Endothelial cell (in vitro differentiated cells): ENCODE measurements at places on chromosomes 5 and 9. TPM values are rescaled to one million over a fixed set of nuclear protein-coding genes. Genes with fewer than 3 reads are reported as not detected.

CDKN2B-AS1 gene
- 0.36 TPM for total RNA-seq

KCNMB1 gene
- 1.1 TPM for total RNA-seq

PRSS3 gene
- 0.59 TPM for total RNA-seq

PTPN3 gene
- 0.62 TPM for total RNA-seq

MEF2C gene
- total RNA-seq = 134 TPM

TOR1B gene
- 22.8 TPM for total RNA-seq

PCDHGA3 gene
- 1.4 TPM for total RNA-seq

GRCh38 chr5:127961763-127962145 is 121.8 kb upstream of the SLC12A2 start:
- no peak for DNase-seq

- DNase-seq = no peak
Observed at GRCh38 chr9:17735859-17736258, 157.0 kb downstream of the SH3GL2 start.

- DNase-seq = no peak
Observed at GRCh38 chr5:17304282-17304681, 86.9 kb downstream of the BASP1 start.

DNA sequence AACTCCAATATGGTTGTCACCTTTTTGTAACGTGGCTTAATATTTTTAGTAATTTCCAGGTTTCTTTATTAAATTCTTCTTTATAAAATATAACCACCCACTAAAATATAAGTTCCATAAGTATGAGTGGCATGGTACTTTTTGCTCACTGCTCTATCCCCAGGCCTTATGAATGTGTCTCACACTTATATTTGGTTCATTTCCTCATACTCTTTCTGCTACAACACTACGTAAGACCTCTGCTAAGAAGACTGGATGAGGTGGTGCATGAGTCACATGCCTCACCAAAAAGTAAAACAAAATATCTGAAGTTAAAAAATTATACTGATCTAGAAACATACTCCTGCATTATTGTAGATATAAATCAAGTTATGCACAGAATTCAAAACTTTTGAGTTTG is 400.9 kb downstream of the HCN1 start:
- DNase-seq = no peak

GRCh38 chr5:109191153-109191558 is 218.6 kb downstream of the PJA2 start:
- DNase-seq = no peak

GRCh38 chr5:180421672-180422071 is 68.5 kb upstream of the GFPT2 start:
- DNase-seq = no peak

- DNase-seq = peak; percentile 62
Observed at GRCh38 chr5:149114403-149115312, 26.6 kb upstream of the ABLIM3 start.

GRCh38 chr5:110386782-110387181 is 339.7 kb downstream of the TMEM232 start:
- DNase-seq = no peak

GRCh38 chr5:34712565-34712964 is 56.4 kb downstream of the RAI14 start:
- DNase-seq = no peak

DNA sequence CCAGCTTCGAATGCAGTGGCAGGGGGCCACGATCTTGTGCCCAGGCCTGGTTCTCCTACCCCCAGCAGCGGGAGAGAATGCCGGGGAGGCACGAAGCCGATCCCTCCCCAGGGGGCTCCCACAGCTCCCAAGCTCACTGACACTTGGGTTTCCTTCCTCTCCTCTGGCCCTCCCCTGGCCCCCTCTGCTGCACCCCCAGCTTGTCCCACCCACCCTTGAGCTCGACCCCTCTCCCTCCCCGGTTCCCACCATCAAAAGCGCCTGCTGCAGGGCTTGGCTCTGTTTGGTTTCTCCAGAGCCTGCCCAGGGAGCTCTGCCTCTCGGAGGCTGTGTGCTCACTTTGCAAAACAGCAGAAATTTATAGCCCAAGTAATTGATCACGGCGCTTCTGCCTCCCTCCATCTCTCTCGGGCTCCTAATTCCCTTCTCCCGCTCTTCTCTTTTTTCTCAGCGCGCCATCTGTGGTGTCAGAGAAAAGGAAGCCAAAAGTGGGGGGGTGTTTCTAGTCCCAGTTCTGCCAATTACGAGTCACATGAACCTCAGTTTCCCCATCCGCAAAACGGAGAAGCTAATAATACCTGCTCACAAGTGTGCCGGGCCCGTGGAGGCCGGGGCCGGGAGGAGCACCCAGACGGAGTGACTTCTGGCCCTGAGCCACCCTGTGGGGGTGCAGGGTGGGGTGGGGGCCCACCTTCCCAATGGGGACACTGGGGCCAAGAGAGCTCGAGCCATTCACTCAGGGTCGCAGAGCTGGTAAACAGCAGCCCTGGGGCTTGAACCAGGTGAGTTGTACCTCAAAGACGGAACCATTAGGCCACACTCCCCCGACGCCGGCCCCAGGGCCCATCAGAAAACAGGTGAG is 141.2 kb upstream of the IER5L start:
- DNase-seq = no peak

GRCh38 chr5:73918791-73919221 is 292.8 kb downstream of the ARHGEF28 start:
- DNase-seq = no peak

DNA sequence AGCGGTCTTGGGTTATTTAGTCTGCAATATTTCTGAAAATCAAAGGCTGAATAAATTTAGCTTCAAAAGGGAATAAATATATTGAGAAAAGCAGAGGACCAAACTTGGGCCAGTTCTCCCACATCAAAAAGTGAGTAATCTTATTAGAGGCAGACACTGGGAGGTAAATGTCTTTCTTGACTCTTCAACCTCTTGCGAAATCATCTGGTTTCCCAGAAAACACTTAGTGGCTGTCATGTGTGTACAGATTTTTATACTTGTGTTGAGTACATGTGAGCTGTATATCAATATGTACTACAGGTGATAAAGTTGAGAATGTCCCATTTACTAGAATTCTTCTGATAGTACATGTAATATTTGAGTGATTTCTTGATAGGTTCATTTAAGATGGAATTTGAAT is 454.9 kb downstream of the PRR16 start:
- no peak for DNase-seq

DNA sequence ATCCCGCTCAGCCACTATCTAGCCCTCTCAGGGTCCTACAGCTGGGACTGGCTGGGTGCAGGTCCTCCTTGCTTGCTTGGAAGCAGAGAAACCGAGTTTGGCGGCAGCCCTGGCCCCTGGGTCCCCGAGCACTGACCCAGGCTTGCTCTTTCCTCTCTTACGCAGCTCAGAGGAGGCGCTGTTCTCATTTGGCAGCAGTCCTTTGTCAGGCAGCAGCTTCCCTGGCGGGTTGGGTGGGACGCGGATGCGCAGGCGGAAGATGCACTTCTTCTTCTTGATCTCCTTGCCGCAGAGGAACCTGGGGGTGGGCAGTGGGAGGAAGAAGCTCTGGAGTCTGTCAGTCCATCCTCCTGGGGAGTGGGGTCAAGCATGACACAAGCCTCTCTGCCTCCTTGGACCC is 14.5 kb downstream of the PHF19 start:
- no peak for DNase-seq

- no peak for DNase-seq
Observed at GRCh38 chr5:42781584-42781983, 25.0 kb downstream of the CCDC152 start.
